ENCODE measurements at places on chromosomes 4 and X.

DNA sequence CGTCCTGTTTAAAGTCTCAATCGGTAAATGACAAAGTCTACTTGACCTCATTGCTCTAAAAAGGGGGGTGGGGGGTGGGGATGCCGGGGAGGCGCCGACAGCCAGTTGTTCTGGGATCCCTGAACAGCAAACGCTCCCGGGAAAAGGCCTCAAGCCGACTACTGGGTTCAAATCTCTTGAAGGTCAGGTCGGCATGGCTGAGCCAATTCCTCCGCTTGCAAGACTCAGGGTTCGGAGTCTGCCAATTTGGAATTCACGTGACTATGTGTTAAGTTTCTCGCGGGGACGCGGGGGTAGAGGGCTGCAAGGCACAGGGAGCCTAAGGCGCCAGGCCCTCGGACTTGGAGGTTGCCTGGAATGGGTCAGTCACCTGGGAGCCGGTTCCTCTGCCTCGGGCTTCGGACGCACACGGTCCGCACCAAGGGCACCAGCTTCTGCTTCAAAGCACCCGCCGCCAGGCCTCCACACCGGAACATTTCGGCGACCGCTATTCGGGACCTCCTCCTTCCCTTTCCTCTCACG lies 399 bp downstream of the AIFM1 start:
- DNase-seq = no peak

DNA sequence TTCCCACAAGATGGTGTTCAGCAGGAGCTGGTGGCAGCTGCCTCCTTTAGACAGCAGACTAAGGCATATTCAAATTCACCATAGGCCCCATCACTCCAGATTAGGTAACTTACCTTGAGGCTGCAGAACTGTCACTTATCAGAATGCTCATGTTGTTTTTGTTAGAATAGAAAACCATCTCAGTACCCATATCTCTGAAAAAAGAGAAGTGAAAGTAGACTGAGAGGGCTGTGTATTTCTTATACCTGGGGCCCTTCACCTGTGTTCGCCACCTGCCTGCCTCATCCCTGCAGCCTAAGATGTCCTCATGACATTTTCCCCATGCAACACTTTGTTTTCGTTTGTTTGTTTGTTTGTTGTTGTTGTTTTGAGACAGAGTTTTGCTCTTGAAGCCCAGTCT lies 32.9 kb upstream of the SPRY1 start:
- no peak for DNase-seq

DNA sequence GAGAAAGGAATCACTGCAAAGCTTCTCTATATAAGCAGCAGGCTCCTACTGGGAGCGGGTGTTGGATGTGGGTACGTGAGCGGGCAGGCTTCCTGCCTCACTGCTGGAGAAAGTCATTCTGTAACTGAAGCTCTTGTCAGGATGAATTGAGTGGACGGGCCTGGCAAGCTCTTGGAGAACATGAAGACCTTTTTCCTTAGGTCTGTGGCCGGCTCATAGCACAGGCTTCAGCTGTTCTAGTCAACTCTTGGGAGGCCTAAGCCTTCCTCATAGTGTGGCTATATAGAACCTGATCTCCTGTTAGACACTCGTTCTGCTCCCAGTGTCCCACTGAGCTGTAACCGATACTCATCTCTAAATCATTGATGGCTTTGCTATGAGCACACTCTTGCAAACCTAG lies 108.2 kb upstream of the GPC4 start:
- no peak for DNase-seq

DNA sequence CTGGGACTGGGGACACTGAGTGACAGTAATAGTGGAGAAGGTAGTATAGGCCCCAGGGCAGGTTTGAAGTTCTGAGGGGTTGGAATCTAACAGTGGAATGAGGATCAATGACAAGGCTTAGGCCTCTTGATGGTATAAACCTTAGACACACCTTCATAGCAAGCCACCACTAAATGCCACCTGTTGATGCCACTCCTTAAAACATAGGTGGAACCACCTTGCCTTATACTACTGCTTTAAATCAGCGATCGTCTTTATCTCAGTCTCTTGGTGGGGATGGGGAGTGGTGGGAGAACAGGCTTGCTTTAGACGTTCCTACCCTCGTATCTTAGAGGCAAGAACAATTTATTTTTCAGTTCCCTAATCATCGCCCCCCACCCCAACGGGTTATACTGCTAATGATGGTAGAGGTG lies 1.2 kb downstream of the RAB33B start:
- no peak for DNase-seq

GRCh38 chr4:8048856-8049676 lies 109.4 kb upstream of the AFAP1 start:
- DNase-seq = no peak

DNA sequence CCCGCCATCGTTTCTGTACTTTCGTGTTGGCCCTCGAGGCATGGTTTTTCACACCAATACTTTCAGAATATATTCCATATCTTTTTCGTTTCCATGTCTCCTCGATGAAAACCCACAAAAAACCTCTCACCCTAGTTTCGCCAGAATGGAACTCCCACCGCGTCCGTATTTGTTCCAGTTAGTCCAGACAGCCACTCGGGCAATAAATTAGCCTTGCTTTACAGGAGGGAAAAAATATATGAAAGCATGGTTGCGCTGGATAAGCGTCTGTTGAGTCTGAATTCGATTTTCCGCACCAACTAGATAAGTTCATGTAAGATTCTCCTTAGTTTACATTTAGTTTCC lies 550 bp upstream of the CHM start:
- DNase-seq = no peak

- DNase-seq = no peak
Measured at GRCh38 chr4:126778348-126778747, 854.4 kb upstream of the INTU start.

GRCh38 chr4:157806184-157806583 lies 366.6 kb downstream of the GASK1B start:
- peak; percentile 51 for DNase-seq

DNA sequence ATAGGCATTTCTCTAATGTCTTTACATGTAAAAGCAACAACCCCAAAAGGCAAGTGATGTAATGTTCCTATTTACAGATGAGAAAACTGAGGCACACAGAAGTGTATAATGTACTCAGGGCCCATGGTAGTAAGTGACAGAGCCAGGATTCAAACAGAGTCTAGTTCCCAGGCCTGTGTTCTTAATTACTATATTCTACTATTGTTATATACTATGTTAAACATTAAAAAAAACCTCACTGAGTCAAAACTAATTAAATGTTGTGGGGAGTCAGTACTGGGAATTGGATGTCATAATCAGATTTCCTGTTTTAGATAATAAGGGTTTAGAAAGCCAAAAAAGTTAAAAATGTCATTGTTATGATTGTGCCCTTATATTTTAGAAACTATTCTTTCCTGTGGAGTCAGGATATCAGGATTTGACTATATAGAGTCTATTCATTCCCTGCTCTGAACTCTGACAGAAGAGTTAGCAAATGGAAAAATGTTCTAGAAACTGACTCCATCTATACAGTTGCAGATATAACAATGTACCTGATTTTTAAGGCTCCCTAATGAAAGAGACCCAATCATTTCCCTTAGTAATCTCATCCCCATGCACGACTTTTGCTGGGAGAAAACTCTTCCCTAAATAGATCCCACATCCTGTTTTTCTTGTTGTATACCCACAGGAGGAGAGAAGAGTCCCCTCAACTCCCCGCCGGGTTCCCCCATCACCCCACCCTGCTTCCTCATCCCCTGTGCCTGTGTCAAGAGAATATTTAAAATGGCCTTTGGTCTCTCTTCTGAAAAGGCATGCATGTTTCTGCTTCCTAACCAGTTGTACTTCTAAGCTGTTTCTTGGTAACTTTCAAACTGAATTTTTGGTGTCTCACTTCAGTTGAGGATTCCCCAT lies 69.7 kb downstream of the REELD1 start:
- no peak for DNase-seq

DNA sequence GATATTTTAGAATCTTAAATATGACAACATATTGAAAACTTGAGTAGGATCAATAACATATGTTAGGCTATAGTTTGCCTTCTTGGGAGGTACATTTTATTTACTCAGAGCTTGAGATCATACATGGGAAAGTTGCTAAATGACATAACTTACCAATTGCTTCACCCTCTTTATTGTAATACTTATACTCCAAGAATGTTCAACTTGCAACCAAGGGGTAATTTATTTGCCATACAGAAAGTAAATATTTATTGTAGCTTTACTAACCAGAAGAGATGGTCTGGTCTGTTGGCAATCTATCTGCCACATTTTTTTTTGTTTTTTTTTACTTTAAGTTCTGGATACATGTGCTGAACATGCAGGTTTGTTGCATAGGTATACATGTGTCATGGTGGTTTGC lies 426.6 kb downstream of the ARHGAP24 start:
- DNase-seq = no peak

DNA sequence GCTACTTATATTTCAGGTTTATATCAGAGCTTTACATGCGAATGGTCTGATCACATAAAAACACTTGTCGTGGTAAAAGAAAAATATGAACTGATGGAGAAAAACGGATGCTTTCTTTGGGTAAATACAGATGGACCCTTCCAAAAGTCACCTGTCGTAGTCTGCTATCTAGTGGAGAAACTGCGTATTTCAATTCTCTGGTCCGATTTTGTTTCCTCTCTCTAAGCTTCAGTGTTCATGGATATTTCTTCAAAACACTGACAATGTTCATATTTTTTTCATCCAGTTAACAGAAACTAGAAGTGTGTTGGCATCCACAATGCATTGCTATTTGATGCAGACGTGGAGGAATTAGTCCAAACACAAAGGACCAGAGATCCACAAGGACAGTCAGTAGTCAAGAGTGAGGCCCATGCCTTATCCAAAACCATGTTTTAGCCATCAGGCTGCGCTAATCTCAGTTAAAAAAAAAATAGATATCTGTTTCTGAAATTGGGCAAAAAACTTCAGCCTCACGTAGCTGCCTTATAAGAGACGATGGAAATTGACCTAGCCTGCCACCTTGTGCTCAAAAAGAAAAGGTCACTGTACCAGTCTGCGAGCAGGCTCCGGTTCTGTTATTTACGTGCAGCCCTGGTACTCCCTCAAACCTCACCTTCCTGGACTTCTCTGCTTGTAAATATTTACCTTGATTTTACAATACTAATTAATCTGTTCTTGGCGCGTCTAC lies 16.0 kb downstream of the MEPE start:
- DNase-seq = peak; percentile 84

DNA sequence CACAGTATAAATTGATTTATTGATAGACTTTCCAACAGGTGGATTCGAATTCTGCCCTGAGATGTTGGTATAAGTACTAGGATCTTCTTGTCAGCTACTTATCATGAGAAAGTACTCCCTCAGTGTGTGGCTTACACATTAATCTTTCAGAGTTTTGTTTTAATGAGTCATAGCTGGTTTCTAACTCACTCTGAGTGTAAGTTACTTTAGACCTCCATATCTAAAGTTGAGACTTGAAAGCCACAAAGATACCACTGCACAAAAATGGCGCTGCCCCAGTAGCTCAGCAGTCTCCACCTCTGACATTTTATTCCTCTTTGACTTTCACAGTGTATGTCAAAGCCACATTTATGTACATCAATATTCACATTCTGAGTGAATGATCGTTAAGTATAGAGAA lies 318.5 kb downstream of the ARAP2 start:
- DNase-seq = no peak

DNA sequence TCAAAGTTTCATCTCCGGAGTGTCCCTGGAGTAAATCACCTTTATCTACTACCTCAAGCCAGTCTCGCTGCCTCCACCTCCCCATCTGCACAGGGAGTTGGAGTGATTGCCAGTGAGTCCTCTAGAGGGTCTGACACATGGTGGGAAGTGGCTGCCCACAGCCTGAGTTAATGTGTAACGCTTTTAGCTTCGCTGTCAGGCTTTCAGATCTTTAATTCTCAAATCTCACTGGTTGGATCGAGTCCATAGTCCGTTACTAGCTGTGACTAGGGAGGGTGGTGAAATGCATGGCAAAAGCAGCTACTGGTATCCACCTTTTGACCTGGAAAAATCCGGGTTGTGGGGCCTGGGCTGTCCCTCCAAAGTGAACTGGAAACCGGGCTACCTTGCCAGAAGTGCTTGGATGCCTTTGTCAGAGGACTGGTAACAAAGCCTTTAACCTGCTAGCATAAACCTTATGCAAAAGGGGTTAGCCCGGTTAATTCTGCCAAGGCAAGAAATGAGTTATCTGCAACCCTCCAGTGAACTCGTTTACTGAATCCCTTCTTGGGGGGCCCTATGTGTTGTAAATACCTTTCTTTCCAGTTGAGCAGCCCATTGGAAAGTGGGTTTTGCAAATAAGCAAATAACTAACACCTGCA lies 5.1 kb upstream of the WDR1 start:
- no peak for DNase-seq

- no peak for DNase-seq
Measured at GRCh38 chrX:101290957-101291603, at the start of gene TAF7L. TAF7L (minus strand) TSS chrX:101291334; CDS start chrX:101287543, 3,791 bp downstream.

- DNase-seq = no peak
Measured at GRCh38 chr4:168618577-168619265, 121.9 kb downstream of the PALLD start.

DNA sequence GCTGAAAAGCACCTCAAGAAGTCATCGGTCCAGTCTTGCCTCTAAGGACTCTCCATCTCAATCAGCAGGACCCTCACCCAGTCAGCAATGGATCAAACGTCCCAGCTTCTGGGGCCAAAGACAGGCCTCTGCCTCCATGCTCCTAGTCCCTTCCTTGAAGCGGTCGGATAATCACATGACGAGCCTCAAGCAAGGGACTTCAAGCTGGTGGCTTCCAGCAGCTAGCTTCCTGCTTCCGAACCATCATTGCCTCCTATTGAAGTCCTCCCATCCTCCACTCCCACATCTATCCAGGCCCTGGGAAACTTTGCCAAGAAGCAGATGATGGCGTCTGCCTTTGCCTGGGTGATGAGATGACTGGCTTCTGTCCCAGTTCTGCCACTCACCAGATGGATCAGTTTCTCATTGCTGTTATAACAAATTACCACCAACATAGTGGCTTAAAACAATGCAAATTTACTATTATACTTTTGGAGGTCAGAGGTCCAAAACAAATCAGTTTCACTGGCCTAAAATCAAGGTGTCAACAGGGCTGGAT lies 135.2 kb upstream of the MAMLD1 start:
- DNase-seq = no peak

DNA sequence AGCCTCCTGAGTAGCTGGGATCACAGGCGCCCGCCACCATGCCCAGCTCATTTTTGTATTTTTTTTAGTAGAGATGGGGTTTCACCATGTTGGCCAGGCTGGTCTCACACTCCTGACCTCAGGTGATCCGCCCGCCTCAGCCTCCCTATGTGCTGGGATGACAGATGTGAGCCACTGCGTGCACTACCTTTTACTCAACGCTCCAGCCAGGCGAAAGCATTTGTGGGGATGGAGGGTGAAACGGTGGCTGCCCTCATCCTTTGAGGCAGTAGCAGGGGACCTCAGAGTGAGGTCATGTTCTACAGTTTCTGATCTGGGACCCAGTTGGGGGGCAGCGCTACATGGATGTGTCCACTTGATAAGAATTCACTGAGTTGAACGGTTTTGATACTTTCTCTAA lies 65.8 kb upstream of the GPR78 start:
- DNase-seq = no peak
